ENCODE measurements at places on chromosomes 13 and 19. TPM values are rescaled to one million over a fixed set of nuclear protein-coding genes. Genes with fewer than 3 reads are reported as not detected.

Gene ZNF763
- total RNA-seq = not detected

Gene CACNG6
- total RNA-seq = 0.23 TPM

Gene LIM2
- total RNA-seq = not detected

Gene ZNF66
- not detected for total RNA-seq

Gene RFPL4A
- total RNA-seq = 0.13 TPM
